ENCODE measurements at places on chromosomes 11 and 22.

GRCh38 chr11:9208726-9209501 is 56.2 kb downstream of the DENND5A start:
- DNase-seq: no peak

GRCh38 chr22:23745791-23746190 is 5.1 kb downstream of the ZNF70 start:
- DNase-seq: no peak

GRCh38 chr22:22682807-22683667 is 38.6 kb downstream of the GGTLC2 start:
- DNase-seq: peak; percentile 39

GRCh38 chr11:65376138-65376713 is 6.2 kb downstream of the SLC25A45 start:
- DNase-seq: no peak

DNA sequence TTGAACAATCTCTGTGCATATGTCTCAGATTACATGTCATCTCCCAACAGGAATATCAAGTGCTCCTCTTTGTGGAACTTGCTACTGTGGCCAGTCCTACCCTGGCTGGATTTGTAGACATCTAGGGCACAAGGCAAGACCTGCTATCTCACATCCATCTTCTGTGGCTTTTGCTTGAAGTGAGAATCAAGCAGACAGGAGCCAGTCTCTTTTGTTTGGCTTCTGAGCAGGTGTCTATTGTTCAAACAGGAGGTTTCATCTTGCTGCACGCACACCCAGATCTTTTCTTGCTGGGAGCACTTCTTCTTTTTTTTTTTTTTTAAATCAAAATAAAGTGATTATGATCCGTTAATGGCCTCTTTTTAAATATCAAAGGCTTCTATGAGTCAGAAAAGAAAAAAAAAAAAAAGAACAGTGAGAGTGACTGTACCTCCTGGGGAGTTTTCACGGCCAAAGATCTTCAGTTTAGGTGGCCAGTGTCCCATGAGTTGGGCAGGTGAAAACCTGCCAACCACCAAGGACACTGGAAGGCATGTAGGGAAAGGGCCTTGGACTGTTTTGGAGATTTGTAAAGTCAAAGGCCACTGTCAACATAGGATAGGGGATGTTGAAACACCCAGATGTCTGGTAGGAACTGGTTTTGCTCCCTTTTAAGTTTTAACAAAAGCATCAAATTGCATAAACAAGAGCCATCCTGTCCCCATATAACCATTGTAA is 78.1 kb downstream of the CD44 start:
- no peak for DNase-seq

- no peak for DNase-seq
These were observed 40.6 kb downstream of the FANCF start for GRCh38 chr11:22584976-22585375.

DNA sequence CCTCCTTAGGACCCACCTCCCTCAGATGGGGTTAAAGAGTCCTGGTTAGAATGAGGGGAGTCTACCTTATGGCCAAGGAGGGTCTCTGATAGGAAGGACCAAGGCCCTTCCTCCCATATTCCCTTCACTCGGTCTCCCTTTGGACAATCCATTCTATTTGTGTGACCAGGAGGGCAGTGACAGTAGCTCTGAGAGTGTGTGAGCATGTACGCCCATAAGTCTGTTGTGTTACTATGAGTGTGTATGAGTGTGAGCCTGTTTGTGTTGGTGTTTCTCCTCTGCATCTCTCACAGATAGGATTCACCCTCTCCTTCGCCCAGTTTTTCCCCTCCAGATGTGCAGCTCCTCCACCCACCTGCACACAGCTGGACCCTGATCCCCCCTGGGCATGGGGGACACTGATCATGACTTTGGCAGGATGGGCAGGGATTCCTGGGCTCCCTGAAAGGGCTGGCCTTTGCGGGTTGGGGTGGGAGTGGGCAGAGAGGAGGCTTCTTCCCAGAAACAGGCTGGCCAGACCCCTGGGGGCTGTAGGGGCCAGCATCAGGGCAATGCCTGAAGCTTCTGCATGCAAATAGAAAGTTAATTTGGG is 14.5 kb downstream of the PHLDB1 start:
- DNase-seq: no peak

GRCh38 chr11:126231725-126232459 is 20.3 kb downstream of the FAM118B start:
- DNase-seq: no peak

GRCh38 chr22:22075382-22076163 is 93.0 kb upstream of the TOP3B start:
- DNase-seq: no peak

DNA sequence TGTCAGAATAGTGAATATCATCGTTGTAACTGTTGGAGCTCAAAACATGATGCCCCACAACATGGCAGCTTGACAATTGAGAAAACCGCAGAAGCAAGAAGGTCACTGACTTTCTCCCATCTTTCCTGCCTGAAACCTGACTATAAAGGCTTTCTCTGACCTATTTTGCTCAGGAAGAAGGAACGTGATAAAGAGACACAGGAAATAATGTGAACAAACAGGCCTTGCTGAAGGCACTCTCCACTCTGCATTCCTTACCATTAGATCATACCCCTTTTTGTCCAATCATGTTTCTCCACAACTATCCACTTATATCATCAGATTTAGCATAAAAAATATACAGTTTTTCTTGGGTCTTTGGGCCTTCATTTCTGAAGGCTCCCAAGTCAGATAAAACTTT is 916.8 kb downstream of the METTL15 start:
- DNase-seq: peak; percentile 60

- no peak for DNase-seq
These were observed 81.7 kb upstream of the FAM181B start for GRCh38 chr11:82815406-82815805.

- DNase-seq: no peak
These were observed 28.5 kb upstream of the DDX6 start for GRCh38 chr11:118819334-118820024.

GRCh38 chr22:19678949-19679521 is 35.3 kb upstream of the SEPTIN5 start:
- no peak for DNase-seq

DNA sequence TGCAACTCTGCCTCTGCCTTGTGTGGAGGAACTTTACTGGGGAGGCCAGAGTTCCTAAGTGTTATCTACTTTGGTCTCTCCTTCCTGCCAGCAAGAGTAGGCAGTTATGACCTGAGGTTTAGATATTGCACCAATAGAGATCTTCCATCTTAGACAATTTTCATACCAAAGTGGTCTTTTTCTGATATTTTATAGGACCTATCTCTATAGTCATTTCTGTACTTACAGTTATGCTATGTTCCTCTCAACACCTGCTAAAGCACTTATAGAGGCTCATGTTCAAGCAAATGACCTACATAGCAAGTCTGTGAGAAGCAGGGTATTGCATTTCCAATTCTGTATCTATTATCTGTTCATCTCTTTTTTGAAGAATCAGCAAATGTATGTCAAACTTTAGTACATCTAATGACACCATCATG is 80.8 kb downstream of the HORMAD2 start:
- DNase-seq: no peak

- DNase-seq: no peak
These were observed 7.6 kb upstream of the PGA3 start for GRCh38 chr11:61195719-61196118.

- no peak for DNase-seq
These were observed 22.3 kb upstream of the TMEM191C start for GRCh38 chr22:21444701-21445436.

- no peak for DNase-seq
These were observed 25.4 kb upstream of the GRAMD1B start for GRCh38 chr11:123404676-123405075.

DNA sequence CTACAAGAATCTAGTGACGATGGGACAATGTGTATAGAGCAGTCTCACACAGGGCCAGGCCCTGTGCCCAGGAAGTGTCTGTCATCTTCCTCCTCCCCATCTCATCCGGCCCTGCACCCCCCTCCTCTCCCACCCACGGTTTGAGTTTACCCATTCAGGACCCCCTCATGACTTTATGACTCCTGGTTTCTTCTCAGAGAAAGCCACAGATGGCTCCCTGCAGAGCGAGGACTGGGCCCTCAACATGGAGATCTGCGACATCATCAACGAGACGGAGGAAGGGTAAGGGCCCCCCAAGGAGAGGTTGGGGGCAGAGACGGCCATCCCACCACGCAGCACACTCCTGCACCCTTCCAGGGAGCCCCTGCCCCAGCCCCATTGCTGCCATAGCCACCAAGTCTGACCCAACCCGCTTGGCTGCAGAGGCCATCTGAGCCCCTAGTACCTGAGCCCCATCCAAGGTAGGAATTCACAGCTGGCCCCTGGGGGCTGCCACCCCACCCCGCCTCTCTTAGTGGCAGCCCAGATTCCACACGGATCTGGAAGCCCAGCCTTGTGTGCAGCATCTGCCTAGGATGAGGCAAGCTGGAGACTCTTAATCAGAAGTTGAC is 18.1 kb downstream of the TOM1 start:
- no peak for DNase-seq

- no peak for DNase-seq
These were observed 51.6 kb downstream of the ST14 start for GRCh38 chr11:130211144-130211543.

DNA sequence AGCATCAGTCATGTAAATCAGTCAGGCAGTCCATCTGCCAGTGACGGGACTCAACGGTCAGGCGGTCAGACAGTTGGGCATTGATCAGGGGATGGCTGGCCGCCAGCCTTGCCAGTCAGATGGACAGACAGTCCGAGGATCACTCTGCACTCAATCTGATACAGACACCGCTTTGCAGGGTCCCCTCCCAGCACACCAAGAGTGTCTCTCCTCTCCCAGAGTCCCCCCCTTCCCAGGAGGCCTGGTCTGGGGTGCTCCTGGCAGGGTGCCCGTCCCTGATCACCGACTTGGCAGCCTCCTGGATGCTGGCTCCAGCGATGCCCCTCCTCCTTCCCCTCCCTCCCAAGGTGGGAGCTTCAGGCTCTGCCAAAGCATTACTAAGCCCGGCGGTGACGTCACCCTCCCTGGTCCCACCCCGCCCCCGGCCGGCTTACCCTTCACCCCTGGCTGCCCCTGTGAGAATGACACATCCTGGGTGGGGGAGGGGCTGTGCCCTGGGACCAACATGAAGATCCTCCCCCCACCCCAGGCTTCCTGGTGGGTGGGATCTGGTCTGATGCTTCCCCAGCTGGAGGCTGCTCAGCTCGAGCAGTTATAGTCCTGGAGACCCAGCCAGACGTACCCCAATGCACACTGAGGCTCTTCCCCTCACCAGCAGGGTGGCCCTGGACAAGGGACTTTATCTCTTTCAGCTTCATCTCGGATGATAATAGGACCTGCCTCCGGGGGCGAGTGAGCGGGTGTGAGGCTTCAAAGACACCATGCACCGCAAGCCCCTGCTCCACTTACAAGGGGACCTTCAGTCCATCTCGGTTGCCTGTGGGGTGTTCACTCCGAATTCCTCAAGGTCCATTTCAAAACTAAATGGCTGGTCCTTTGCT is 69.2 kb downstream of the CD82 start:
- DNase-seq: peak; percentile 67

Measured in EL (cell line).